ENCODE measurements at places on chromosomes 1 and 21.

DNA sequence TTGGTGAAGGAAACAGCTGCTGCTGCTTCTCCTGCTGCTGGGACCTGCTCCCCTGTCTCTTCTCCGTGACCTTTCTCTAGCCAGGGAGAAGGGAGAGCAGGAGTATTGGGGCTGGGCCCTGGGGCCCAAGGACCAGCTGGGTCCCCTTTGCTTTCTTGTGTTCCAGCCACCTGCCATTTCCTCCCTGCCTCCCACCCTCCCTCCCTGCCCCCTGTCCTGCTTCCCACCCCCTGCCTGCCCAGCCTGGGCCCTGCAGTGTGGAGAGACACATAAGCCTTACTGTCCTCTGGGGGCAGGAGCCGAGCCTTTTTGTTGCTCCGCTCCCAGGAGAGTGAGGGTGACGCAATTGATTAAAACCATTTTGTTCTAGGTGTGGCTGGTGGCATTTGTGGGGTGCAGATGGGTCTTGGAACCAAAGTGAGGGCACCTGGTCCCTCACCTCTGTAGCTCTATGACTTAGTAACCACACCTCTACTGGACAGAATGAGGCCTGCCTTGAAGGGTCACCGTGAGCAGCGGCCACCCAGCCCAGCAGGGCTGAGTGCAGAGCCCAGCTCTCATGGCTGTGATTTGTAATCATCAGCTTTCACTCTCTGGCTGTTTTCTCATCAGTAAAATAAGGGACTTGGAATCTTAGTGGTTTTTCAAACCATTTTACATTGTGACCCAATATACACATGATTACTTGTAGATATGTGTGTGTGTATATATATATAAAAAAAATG lies 13.9 kb upstream of the TMEM222 start:
- DNase-seq = no peak

DNA sequence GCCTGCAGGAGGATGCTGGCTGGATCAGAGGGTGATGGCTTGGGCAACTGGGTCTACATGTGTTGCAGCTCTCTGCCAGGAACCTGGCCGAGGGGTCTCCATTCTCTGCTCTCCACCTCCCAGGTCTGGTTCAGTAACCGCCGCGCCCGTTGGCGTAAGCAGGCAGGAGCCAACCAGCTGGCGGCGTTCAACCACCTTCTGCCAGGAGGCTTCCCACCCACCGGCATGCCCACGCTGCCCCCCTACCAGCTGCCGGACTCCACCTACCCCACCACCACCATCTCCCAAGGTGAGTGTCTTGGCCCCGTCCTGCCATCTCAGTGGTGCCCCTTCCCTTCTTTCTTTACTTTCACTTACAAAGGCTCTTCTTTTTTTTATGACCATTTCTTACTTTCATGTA lies 69.9 kb downstream of the PAX7 start:
- DNase-seq = no peak

DNA sequence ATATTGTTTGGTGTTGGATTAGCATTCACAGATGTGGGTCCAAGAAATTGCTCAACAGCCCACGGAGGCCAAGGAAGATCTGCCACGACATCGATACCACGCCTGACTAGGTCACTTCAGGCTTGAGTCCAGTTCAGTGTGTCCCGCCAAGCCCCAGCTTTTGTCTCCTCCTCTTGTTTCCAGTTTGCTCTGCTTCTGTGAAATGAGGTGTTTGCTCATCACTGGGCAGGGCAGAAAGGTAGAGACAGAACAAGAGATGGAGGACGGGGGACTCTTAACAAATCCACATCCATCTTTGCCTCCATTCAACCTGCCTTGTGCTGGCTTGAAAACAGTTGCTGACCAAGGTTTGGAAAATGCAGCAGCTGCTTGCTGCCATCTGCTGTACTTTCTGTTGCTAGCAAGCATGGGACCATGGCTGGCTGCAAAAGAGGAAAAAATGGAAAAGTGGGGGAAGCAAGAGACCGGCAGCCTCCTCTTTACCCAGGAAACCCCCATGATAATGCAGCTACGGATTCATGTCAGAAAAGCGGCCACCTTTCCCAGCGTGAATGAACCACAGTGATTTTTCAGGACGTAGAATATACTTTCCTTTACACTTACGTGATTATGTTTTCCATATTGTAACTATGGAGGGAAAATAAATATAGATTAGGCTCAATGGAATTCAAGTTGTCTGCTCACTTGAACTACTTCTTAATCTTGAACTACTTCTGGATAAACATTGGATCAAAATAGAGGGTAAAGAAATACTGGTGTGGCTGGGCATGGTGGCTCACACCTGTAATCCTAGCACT lies 80.2 kb upstream of the GREM2 start:
- no peak for DNase-seq

GRCh38 chr1:207817778-207818751 lies 66.2 kb downstream of the CD46 start:
- DNase-seq = no peak

GRCh38 chr1:210587566-210587965 lies 258.9 kb downstream of the HHAT start:
- no peak for DNase-seq

DNA sequence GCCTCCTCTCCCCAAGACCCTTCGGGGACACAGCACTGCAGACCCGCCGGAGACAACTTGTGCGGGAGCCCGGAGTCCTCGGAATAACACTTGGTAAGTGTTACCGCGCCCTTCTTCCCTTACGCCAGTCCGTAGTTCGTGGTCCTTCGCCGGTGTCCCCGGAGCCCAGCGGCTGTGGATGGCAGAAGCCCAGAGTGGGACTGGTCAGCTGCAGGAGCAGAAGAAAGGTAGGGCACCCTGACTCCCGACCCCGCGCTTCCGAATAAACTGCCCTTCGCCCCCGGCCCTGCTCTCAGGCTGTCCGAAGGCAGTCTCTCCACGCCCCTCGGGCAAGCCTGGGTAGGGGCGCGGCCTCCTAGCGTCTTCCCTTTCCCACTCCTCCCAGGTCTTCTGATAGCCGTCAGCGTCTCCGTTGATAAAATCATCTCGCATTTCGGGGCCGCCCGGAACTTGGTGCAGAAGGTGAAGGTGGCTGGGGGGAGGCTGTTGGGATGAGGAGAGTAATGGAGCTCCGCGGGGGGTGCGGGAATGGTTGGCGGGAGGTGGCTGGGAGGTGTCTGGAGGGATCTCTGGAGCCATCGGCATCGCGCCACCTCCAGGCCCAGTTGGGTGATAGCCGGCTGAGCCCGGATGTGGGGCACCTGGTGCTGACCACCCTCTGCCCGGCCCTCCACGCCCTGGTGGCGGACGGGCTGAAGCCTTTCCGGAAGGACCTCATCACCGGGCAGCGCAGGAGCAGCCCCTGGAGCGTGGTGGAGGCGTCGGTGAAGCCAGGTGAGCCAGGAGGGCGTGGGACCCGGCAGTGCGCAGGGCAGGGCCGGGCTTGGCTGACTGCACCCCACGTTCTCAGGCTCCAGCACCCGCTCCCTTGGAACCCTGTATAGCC lies 4.3 kb downstream of the RUSC1 start:
- DNase-seq = no peak

DNA sequence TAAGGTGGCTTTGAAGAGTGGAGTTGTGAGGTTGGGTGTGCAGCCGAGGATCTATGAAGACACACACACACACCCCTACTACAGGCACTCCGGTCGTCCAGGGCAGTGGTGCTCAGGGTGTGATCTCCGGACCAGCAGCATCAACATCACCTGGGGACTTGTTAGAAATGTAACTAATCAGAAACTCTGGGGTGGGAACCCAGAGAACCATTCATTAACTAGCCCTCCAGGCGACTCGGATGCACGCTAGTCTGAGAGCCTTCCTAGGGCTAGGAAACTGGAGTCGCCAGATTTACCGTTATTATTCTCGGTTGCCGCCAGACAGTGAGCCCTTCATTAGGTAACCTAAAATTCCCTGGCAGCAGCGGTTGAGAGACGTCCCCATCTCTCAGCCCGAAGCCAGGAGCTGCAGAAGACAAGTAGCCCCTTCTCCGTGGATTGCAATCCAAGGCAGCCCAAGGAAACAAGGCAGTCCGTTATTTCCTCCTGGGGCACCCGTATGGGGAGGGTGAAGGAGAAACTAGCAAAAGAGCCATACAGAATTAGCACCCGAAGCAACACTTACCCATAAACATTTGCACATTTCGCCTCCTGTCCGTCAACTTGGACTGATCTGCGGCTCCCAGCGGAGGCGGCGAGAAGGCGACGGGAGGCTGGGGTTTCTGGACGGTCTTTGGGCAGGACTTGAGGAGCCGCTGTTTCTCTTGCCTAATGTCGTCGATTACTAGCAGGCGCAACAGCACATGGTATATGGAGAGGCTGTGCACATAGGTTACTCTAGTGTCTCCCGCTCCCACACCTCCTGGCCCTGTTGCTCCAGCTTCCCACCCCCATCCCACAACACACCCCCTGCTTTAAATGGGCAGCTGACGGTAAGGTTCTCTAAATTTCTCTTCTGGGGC lies 2.9 kb upstream of the CCN1 start:
- DNase-seq = no peak

- DNase-seq = no peak
Measured at GRCh38 chr1:44932151-44932550, 54.2 kb downstream of the EIF2B3 start.

DNA sequence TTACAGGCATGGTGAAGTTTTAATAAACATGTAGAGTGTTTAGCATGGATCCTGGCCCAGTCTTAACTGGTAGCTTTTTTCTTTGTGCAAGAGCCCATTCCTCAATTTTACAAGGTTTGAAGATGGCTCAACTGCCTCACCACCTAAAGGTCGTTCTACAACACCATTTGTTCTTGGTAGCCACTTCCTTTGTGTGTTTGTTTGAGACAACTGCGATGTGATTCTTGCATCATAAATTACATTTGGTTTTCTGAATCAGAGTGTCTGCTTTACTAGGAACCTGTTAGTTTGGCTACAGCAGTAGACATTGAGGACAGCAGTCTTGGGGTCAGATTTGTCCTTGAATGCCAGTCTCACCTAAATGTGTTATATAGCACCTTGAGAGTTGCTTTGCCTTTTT lies 3.3 kb downstream of the PLEKHM2 start:
- no peak for DNase-seq

- DNase-seq = no peak
Measured at GRCh38 chr21:46154955-46155513, 345 bp downstream of the FTCD start.

DNA sequence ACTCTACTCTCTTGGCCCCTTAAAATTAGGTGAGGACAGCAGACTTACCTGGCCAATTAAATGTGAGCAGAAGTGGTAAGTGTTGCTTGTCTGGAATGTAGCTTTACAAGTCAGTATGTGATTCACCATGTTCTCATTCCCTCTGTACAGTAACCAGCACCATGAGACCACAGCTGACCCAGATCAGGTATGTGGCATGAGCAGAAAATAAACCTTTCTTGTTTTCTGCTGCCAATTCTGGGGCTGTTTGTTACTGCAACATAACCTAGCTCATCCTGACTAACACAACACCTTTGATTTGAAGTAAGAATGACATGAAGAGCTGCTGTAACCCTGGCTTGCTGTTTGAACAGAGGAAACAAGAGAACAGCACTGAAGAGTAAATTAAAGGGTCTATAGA lies 24.9 kb downstream of the ITPKB start:
- no peak for DNase-seq

DNA sequence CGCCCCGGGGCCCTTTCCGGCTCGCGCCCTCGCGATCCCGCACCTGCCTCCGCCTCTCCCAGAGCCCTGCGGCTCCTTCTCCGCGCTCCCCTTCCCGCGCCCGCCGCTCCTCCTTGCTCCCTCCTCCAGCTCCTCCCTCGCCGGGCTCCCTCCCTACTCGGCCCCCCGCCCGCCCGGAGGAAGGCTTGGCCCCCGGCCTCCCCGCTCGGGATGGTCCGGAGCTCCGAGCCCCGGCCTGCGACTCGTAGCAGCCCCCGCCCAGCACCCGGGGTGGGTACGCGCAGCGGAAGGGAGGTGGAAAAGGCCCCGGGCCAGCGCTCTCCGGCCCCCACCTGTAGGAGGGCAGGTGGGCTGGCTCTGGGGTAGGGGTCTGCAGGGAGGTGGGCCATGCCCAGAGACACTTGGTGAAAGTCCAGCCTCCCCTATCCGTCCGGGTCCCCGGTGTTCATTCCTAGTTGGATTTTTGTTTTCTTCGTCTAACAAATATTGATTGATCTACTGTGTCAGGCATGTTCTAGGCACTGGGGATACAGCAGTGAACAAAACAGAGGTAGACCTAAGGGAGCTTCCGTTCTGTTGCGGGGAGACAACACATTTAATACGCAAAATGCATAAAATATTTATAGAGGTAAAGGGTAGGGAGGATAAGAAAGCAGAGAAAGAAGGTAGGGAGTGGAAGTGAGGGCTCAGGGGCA lies at the start of gene HTR1D:
HTR1D (minus strand) TSS at position 82 of the 695 bp plus-strand sequence. CDS start 23,283 bp downstream, outside the sequence.
- DNase-seq = no peak

GRCh38 chr1:22506130-22506692 lies 54.6 kb downstream of the ZBTB40 start:
- DNase-seq = no peak

DNA sequence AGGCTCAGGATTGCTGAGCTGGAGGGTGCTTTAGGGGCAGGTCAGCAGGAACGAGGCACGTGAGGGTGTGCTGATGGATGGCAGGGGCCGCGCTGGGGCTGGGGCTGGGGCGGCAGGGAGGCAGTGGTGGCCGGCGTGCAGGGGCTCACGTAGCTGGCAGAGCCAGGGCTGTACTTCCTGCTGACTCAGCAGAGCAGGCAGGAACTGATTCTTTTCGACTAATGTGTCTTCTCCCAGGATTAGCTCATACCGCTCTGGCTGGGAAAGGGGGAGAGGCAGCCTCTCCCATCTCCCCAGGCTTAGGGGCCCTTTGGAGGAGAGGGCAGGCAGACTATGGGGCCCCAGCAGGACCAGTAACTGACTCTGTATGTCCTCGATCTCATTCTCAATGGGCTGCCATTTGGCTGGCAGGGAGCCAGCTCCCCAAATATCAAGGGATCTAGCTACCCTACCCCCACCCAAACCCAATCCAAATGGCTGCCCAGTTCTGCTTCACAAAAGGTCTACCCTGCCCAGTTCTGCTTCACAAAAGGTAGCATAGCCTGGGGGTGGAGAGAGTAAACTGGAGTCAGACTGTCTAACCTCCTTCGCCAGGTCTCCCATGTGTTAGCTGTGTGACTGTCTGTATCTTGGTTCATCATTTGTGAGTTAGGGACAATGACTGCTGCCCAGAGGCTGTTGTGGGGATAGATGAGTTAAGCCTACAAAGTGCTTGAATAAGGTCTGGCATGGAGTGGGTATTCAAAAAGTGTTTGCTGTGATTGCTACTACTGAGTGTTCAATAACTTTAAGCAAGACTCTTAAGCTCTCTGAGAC lies 100.1 kb upstream of the SLC2A1 start:
- DNase-seq = no peak

- DNase-seq = no peak
Measured at GRCh38 chr1:160397651-160398050, 2.7 kb upstream of the VANGL2 start.

- DNase-seq = no peak
Measured at GRCh38 chr1:100607628-100608240, 69.8 kb downstream of the GPR88 start.

DNA sequence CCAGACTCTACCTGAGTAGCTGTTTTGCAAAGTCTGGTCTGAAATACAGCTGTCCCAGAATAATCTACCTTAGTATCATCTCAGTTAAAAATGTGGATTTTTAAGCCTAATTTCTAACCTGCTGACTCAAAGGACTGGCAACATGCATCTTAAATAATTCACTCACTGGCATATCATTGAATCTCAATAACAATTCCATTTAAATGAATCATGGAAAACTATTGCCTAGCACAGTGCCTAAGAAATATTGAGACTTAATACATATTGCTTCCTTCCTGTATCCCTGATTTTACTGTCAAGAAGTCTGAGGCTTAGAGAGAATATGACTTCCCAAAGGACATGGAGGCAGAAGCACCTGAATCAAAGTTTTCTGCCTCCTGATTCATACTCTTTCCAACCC lies 3.1 kb downstream of the CCDC190 start:
- no peak for DNase-seq

- no peak for DNase-seq
Measured at GRCh38 chr1:162185314-162186025, 116.0 kb downstream of the NOS1AP start.

GRCh38 chr1:231679109-231679508 lies 52.5 kb downstream of the DISC1 start:
- DNase-seq = no peak

All from cortex of kidney (tissue), 1 donor.